Hypothalamus (tissue), 51 donors: ENCODE measurements at places on chromosomes 12 and 14.

- no peak for DNase-seq
Measured at GRCh38 chr14:71488703-71489191, 443.5 kb upstream of the RGS6 start.

DNA sequence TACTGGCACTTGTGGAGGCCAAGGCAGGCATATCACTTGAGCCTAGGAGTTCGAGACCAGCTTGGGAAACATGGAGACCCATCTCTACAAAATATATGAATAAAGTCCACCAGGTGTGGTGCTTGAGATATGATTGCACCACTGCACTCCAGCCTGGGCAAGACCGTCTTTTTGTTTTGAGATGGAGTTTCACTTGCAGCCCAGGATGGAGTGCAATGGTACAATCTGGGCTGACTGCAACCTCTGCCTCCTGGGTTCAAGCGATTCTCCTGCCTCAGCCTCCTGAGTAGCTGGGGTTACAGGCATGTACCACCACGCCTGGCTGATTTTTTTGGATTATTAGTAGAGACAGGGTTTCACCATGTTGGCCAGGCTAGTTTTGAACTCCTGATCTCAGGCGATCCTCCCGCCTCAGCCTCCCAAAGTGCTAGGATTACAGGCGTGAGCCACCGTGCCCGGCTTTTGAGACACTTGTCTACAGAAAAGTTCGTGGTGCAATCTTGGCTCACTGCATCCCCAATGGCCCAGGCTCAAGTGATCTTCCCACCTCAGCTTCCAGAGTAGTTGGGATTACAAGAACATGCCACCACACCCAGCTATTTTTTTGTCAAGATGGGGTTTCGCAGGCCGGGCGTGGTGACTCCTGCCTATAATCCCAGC lies 16.3 kb upstream of the ATP5F1B start:
- DNase-seq, result no peak

DNA sequence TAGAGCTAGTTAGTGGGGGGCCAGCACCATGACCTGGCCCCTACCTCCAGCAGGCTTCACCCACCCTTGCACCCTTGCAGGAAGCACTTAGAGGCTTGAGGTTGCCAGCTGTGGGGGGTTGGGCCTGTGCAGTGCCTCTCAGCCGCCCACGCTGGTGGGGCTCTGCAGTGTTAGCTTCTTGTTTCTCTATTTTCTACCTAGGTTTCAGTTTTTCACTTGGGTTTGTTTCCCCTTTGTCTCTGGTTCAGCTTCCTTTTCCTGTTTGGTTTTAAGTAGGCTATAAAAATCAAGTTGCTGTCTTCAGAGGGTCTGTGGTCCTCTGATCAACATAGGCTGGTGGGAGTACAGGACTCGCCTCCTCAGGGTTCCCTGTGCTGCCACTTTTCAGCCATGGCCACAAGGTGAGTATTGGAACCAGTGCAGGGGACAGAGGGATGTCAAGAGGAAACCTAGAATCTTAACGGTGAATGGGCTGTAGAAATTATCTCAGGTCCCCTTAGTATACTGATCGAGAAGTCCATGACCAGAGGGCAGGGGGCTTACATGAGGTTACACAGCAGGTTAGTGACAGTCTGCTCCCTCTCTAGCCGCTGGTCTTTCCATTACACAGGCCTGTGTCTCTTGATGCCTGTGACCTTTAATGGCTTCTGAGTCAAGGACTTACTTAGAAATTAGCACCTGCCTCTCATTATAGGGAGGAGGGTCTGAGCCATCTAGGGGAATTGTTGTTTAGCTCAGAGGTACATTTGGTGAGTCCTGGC lies at the start of gene EVL:
Gene EVL (plus strand): TSS at position 312 of the 761 bp plus-strand sequence. CDS start 79 bp downstream, at position 391.
- DNase-seq, result no peak

- DNase-seq, result no peak
Measured at GRCh38 chr14:93271111-93271510, 61.7 kb downstream of the BTBD7 start.

- DNase-seq, result no peak
Measured at GRCh38 chr12:45166056-45166455, 49.8 kb upstream of the ANO6 start.

DNA sequence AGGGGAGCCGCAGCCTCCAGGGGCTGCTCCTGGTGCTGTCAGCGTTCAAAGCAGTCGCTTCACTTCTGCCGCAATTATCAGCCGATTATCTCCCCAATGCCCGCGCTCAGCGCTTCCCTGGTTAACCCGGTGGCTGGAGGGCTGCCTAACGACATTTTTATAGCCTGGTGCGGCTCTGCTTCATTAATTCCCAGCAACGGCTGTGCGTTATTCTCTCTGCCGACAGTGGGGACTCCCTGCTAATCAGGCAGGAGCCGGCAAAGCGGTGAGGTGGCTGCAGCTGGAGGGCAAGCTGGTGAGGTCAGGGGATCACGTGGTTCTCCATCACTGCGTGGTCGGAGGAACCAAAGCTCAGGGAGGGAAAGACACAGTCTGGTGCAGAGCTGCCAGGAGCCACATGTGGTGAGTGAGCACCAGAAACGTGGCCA lies 62.9 kb downstream of the GLRX5 start:
- DNase-seq, result no peak

DNA sequence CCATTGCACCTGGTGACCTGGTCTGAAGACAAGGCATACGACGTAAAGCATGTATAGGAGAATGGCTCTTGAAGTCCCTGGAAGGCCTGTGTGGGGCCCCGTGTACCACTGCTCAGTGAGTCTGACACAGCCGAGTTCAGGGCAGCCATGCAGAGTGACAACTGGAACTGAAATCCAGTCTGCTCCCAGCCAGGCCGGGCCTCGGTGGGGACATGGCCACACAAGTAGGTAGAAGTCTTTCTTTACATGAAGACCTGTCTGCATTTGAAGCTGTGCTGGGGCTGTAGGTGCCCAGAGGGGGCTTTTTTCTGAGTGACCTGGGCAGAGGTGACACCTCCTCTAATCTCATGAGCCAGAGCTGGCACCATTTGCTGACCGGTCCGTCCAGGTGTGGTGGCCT lies 35.7 kb downstream of the ADGRD1 start:
- DNase-seq, result no peak

DNA sequence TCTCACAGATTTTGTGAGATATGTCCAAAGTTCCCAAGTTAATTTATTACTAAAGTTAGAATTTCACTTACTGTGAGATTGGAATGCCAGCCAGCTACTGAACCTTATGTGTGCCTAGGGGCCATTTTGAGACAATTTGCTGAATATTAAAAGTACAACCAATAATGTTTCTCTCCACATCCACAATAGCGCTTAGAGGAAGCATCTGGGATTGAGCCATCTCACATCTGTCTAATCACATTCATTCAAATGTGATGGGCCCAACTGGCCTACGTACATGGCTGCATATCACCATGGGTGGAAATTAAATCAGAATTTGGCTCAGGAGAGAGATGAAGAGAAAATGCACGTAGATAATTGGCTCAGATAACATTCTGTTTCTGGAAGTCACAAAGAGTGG lies 1294.0 kb downstream of the AACS start:
- DNase-seq, result no peak

GRCh38 chr12:94674835-94675234 lies 24.5 kb upstream of the TMCC3 start:
- no peak for DNase-seq

DNA sequence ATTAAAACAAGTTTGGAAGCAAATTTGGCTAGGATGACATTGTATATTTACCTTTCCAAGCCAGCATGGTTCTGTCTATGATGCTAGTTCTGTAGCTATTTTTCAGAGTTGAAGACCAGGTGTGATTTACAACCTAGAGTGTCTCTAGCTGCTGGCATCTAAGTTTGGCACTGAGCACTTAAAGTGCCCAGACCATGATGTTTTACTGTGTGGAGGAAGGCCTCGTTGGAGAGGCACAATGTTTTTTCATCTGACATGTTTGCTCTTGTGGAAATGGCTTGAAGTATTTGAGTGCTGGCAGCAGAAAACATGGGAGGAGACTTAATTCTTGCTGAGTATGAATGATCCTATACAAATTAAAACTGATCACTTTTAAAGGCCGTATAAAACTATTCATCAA lies 13.0 kb upstream of the C12orf71 start:
- DNase-seq, result no peak

GRCh38 chr12:66620688-66621087 lies 58.2 kb downstream of the GRIP1 start:
- no peak for DNase-seq

DNA sequence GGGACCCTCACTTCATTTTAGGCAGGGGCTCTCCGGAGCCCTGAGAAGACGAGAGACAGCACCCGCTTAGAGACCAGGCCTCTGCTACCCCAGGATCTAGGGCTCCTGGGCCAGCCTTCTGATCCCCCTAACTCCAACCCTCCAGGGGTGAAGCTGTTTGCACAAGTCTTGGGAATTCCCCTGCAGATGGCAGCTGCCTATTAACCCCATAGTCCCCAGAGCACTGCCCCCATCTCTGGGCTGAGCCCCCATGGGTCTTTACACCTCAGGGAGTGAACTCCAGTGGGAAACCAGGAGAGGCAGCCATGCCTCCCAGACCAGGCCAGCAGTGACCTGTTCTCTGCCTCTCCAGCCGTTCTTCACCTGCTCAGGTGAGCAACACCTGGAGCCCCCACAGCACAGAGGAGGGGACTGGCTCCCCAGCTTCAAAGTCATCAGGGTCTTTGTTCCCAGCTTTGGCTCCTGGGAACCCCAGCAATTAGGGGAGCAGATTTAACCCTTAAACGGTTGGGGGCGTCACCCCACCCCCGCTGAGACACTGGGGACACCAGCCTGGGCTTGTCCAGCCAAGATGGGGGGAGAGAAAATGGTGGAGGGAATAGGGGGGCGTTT lies 2.3 kb downstream of the WNT10B start:
- DNase-seq, result no peak

GRCh38 chr12:47082283-47082682 lies 2.5 kb upstream of the AMIGO2 start:
- DNase-seq, result no peak

GRCh38 chr14:80110721-80111120 lies 100.6 kb downstream of the DIO2 start:
- no peak for DNase-seq

DNA sequence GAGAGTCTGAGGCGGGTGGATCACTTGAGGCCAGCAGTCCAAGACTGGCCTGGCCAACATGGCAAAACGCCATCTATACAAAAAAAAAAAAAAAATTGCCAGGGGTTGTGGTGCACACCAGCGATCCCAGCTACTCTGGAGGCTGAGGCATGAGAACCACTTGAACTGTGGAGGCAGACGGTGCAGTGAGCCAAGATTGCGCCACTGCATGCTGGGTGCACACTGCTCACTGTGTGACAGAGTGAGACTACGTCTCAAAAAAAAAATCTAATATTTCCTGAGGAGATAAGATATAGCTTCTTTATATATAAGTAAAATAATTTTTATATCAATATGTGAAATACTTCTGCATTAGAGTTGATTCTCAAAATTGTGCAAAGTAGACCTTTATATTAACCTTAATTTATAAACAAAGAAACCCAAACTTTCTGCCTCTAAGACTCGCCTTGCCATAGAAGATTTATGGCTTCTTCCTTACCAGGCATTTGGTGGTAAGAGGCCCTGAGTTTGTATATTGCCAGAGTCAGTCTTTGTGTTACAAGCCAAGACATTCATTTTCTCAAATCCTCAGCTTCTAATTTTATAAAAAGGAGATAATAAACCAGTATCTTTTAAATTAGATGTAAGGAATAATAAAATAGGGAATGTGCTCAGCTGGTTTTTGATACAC lies 1226.7 kb downstream of the FLRT2 start:
- DNase-seq, result no peak

DNA sequence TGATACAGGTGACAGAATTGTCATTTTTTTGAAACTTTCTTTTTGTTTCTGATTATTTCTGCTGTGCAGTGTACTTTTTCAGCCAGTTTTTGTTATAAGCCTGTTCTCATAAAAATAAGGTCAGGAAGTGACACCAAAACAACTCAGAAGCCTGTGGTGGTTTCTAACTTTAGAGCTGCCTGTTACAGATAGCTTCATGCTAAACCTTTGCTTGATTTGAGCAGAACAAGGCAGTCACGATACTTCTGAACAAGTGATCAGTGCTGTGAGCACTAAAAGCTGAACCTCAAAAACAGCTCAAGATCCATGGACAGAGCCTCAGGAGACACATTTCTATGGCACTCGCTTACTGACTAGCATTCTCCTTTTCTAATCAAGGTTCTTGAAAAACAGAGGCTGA lies 82.0 kb downstream of the PRKCH start:
- DNase-seq, result no peak

DNA sequence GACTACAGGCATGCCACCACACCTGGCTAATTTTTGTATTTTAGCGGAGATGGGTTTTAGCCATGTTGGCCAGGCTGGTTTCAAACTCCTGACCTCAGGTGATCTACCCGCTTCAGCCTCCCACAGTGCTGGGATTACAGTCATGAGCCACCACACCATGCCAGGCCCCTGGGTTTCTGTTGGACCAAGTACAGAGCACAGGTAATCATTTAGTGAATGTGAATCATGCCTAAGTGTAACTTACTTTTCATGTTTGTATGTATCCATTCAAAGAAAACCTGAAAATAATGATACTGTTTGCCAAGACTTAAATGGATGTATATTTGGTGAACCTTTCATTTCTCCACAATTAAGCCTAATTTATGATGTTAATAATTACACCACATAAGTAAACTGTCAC lies 65.9 kb downstream of the FGD6 start:
- no peak for DNase-seq

GRCh38 chr14:63288853-63289252 lies 29.9 kb downstream of the GPHB5 start:
- DNase-seq, result no peak

- no peak for DNase-seq
Measured at GRCh38 chr12:91921555-91921954, 224.1 kb downstream of the BTG1 start.

GRCh38 chr12:119375075-119375882 lies 40.8 kb downstream of the CCDC60 start:
- no peak for DNase-seq

DNA sequence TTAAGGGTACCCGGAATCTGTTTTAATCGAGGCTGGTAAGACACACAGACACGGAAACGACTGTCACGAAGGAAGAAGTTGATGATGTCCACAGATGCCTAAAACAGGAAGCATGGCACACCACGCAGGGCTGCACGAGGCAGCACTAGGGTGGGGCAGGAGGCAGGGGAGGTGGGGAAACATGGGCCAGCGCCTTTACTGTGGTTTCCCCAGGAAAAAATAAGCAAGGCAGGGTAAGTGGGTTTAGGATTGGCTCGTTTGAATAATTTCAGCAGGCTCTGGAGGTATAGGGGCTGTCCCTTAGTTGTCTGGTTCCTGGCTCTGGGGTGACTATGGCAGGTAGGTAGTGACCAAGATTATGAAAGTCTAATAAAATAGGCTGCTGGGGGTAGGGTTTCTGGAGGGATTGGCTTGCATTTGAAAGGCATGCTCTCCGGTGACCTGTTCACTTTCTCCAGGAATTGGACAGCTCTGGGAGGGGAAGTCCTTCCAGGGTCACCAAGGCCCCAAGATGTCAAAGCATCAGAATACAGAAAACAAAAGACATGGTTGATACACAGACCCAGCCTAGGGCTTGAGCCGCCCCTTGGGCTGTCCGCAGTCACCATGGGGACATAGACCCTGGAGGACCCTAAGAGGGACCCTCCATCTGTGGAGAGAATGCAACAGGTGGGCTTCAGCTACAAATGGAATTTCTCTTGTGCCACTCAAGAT lies 35.3 kb downstream of the MAP1LC3B2 start:
- no peak for DNase-seq
